H54 (cell line): ENCODE measurements at places on chromosomes 11 and 22.
A peak's percentile ranks its signal among the peaks of the same experiment; 100 is the strongest.

DNA sequence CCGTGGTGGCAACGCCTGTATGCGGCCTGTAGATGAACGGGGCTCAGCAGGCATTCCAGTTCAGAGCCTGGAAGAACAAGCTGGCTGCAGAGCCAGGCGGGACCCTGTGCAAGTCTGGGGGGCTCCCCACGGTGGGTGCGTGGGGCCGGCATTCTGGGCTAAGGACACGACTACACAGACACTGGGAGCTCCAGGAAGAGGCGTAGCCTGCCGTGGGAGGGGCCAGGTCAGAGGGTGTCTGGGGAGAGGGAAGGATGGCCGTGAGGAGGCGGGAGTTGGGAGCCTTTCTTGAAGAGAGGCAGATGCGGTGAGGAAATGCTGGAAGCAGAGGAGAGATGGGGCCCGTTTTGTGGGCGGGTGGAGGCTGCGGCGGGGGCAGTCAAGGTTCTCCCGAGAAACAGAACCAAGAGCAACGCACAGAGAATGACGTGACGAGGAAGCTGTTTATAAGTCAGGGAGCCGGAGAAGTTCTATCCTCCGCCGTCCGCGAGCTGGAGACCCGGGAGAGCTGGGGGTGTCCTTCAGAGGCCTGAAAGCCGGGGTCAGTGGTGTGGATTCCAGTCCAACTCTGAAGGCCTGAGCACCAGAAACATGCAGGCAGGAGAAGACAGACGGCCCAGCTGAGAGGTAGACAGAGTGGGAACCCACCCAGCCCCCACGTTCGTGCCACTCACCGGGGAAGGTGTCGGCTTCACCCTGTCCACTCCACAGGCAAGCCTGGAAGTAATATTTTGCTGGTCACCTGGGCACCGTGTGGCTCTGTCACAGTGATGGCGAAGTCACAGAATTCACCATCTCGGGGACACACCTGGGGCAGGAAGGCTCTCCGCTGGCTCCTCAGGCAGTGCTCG, 529.6 kb downstream of the BRD1 start:
- no peak for DNase-seq

- no peak for DNase-seq
Observed at GRCh38 chr11:74196781-74197486, 25.8 kb downstream of the PPME1 start.

DNA sequence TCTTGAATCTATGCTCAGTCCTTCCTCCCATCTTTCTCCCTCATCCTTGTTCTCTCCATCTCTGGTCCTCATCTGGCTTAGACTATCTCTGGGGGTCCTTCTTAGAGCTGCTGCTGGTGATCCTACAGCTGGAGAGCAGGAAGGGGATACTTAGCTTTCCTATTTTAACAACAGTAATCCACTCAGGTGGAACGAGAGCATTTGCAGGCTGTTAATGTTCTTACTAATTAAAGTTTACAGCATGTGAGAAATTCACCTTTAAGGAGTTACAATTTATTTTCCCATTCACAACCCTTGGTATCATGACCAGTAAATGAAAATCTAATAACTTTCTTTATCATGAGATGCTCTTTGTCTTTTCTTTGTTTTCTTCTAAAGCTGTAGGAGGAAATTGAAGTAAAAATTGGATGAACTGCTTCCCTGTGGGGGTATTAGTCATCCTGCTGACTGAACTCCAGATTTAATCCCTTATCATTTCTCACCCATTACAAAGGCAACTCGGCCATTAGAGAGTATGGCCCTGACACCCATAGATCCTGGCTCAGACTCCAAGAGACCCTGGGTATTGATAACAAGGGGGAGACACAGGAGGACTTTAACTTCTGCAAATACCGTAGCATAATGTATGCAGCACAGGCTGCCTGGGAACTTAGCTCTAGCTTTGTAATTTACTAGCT, 37.6 kb upstream of the MTNR1B start:
- DNase-seq: no peak

DNA sequence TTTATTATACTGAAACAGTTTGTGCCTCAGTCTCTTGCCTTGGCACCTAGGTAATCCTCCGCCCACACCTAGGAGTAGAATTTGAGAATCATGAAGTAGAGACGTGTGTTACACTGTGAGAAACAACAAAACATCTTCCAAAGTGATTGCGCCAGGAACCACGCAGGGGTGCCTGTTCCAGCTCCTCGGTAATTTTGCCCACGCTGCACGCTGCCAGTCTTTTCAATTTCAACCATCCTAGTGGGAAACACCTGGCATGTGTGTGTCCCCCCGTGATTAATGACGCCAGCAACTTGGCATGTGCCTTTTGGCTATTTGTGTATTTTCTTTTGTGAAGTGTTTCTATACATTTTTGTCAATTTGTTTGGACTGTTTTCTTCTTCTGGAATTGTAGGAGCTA, 919.1 kb downstream of the BRD1 start:
- no peak for DNase-seq

DNA sequence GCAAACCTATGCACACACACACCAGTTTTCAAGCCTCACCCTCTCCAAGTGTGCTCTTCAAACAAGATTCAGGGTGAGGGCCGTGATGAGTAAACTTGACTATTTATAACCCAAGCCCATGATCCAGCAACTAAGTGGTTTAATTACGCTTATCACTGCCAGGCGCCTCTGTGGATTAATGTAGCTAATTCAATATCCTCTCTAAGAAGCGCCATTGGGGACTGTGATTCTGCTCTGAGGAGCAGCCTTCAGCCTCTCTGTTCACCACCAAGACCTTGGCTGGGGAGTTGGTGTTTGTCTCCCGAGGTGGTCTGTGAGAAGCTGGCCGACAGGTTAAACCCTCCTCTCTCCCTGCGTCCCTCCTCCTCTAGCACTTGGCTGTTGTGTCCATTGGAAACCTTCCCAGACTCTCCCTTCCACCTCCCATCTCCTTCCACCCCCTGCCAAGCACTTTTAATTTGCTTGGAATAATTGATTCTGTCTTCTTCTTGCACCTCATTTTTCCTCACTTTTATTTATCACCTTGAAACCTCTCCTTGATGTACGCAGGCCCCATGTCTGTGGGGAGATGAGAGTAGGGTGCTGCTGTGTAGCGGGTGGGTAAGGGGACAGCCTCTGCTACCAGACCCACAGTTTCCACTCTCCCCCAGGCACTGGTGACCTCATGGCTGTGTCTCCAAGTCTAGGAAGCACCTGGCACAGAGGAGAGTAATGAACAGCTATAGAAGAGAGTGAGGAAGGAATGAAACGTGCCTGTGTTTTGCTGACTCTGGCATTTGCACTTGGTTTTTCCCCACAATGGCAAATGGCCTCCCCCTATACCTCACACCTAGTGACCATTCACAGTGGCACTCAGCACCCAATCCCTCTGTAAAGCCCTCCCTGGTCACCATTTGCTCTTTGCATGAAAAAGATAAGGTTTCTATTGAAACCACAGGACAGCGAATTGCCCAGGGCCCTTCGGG, 236.6 kb downstream of the GRIK4 start:
- no peak for DNase-seq

GRCh38 chr11:64813826-64814225, 3.5 kb upstream of the MEN1 start:
- no peak for DNase-seq

GRCh38 chr11:115942011-115942410, 437.8 kb upstream of the CADM1 start:
- DNase-seq: no peak

DNA sequence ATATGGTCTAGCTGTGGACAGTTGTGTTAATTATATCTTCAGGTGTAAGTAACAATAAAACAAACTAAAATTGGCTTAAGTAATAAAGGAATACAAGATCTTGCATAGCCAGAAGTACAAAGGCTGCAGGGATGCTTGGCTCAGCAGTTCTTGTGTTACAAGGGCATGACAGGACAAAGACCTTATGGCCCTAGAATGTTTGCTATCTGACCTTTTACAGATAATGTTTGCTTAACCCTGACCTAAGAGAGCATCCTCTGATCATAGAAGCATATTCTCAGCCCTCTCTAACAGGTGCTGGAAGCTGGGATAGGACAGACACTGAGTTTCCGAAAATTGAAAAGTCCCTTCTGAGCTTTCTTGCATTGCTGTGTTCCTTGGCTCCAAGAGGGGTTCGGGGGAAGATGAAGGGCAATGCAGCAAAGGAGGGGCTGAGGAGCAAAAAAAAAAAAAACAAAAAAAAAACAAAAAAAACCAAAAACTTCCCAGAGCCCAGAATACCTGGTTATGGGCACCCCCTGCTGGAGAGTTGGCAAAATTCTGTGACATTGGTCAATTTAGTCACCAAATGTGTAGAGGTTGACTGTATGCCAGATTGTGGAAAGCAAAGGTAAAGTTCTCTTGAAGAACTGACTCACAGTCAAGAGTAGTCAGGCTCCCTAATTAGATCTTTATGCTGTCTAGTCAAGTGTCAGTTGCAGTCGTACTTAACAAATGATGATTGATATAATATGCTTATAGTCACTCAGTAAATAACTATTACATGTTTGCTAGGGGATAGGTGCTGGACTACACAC, 10.4 kb upstream of the HIKESHI start:
- peak; percentile 31 for DNase-seq

DNA sequence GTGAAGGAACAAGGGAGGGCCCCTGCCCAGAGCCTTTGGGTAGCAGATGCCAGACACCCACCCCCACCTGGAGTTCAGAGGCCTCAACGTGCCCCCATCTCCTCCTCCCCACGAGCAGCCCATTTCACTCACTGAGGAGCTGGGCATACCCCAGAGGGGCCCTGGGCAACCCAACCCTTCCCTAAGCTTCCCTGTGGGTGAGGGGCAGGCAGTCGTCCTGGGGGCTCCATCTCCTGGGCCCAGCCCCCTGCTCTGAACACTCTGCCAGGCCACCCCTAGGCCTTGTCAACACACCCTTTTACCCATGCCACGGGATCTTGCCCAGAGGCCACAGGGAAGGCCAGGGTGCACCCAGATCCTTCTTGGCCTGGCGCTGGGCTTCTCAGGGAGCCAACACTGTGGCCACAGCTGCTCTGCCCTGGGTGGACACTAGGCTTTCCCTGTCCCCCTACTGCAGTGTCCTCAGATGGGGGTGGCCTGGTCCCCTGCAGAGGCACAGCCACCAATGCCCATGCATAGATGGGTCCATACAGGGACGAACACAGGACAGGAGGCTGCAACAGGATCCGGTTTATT, 3.4 kb downstream of the SLC25A1 start:
- DNase-seq: no peak

- DNase-seq: no peak
Observed at GRCh38 chr22:48371391-48371790, 1456.3 kb downstream of the BRD1 start.

- DNase-seq: no peak
Observed at GRCh38 chr22:45204819-45205218, 35.9 kb downstream of the KIAA0930 start.

DNA sequence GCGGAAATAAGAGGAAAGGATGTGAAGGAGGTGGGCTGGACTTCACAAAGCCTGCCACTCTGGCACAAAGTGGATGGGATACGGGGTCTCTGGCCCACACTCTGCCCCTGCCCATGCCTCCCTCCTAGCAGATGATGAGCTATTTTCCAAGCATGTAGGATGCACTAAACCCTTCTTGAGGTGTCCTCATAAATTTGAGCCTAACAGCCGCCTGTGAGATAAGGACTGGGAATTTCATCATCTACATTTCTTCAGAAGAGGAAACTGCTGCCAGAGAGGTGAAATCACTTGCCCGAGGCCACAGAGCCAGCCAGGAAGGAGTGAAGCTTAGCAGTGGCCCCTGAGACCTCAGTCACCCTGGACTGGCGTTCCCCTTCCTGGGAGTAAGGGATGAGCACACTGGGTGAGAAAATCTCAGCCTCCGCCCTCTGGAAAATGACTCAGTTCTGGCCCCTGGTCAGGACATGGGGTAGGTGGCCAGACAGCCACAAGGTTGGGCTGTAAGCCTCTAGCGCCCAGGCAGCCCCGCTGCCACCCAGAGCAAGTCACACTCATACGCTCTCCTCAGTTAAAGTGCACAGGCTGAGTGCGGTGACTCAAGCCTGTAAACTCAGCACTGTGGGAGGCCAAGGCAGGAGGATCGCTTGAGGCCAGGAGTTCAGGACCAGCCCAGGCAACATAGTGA, 27.9 kb downstream of the MB start:
- peak; percentile 75 for DNase-seq

DNA sequence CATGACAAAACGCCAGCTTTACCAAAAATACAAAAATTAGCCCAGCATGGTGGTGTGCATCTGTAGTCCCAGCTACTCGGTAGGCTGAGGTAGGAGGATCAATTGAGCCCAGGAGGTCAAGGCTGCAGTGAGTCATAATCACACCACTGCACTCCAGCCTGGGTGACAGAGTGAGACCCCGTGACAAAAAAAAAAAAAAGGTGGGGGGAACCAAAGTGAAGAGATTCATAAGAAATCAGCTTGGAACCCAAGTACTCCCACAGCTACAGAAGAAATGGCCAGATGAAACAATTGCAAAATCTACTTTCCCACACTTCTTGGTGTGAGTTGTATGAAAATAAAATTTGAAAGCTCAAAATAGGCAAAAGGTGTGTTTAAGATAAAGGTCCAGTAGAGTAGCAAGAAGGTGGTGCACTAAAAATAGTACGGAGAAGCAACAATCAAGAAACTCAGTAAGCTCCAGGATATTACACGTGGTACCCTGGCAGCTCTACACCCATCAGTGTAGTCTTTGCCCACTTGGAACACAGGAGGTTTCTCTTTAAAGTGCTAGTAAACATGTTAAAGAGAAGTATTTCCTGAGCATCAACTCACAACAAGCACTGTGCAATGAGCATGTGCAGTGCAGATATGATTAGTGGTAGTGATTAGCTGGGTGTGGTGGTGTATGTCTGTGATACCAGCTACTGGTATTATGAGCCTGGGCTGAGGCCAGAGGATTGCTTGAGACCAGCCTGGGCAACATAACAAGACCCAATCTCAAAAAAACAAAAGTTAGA, 5.3 kb downstream of the HARBI1 start:
- no peak for DNase-seq

GRCh38 chr11:40877256-40877655, 582.2 kb downstream of the LRRC4C start:
- peak; percentile 5 for DNase-seq

- no peak for DNase-seq
Observed at GRCh38 chr11:63532799-63533475, 3.7 kb upstream of the PLAAT4 start.

DNA sequence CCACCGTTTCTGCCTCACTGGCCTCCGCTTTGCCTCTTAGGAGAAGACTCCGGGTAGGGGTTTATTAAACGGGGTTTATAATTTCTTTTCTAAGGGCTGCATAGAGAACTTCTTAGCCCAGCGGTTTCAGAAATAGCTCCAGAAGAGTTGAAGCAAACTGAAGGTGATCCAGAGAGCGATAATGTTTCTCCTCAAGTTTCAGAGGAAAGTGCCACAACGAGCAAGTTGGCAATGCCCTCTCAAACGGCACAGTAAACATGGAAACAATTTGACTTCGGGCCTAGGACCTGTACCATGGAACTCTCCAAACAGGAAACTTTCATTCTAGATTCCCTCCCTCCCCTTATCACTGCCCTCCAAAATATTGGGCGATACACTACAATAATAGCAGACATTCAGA, 1.0 kb downstream of the ADSL start:
- DNase-seq: no peak

GRCh38 chr22:31148953-31149627, 8.8 kb upstream of the PLA2G3 start:
- DNase-seq: peak; percentile 55
